ENCODE measurements at places on chromosomes 5 and 9.
A peak's percentile ranks its signal among the peaks of the same experiment; 100 is the strongest.

DNA sequence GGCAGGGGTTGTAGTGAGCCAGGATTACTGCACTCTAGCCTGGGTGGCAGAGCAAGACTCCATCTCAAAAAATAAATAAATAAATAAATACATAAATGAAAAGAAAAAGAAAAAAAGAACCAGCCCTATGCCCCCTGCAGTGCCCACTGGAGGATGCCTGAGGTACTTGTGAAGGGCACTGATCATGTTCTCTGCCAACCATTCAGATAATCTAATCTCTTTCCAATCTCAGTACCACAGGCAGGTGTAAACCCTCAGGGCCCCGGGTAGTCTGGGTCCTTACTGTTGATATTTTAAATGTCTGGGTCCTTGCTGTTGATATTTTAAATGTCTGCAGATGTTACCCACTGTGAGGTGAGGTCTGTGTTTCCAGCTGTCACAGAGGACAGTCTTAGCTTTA is 321.8 kb upstream of the ADCY2 start:
- no peak for DNase-seq

GRCh38 chr5:142012186-142012785 is 541 bp downstream of the GNPDA1 start:
- DNase-seq: peak; percentile 48

DNA sequence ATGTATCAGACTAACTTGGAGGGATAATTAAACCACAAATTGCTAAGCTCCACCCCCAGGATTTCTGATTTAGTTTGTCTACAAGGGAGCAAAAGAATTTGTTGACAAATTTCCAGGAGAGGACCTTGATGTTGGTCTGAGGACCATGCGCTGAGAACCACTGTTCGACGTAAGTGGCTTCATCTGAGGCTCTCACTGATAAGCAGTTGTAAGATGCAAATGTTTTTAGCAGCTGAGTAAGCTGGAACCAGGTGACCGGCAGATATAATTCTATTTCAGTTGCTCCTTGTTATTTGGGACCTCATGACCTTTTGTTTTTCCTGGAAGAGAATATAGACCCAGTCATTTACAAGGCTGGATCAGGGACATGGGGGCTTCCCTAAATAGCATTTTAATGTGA is 14.1 kb upstream of the SPINK1 start:
- DNase-seq: no peak

GRCh38 chr5:180718810-180719453 is 20.9 kb downstream of the OR2Y1 start:
- DNase-seq: no peak

- no peak for DNase-seq
Observed at GRCh38 chr9:69325409-69326212, 596 bp downstream of the ENTREP1 start.

DNA sequence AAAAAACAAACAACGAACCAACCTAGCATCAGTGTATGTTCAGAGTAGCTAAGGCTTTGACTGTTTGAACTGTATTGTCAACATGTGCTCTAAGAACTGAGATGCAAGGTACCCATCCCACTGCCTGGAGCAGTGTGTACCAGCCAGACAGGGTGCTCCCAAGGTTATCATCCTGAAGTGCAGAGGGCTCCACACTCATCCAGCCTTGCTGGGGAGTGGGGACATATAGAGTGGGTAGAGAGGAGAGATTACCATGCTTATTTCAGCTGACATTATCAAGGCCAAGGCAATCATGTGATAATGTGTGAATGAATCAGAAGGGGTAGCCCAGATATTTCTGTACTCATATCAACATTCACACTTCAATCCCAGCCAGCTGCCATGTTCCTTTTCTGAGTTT is 68.7 kb upstream of the ZNF622 start:
- no peak for DNase-seq

DNA sequence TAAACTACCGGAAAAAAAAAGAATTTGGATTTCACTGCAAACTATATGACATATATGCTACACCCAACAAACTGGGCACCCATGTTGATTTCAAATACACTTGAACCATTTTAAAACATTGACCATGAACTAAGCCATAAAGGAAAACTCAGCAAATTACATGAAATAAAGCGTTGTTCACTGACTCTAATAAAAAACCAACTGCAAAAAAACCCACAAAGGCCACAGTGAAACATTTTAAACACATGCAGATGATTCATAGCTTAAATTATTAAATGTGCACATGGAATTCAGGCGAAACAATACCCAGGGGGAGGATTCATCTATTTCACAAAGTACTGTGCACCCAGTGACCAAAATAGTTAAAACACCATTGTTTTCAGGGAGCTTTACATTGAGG is 33.3 kb downstream of the MTRR start:
- no peak for DNase-seq

- no peak for DNase-seq
Observed at GRCh38 chr5:121088341-121088740, 624.2 kb downstream of the PRR16 start.

GRCh38 chr5:57316798-57317327 is 143.0 kb downstream of the GPBP1 start:
- DNase-seq: no peak

- no peak for DNase-seq
Observed at GRCh38 chr5:36743891-36744772, 132.4 kb upstream of the NIPBL start.

DNA sequence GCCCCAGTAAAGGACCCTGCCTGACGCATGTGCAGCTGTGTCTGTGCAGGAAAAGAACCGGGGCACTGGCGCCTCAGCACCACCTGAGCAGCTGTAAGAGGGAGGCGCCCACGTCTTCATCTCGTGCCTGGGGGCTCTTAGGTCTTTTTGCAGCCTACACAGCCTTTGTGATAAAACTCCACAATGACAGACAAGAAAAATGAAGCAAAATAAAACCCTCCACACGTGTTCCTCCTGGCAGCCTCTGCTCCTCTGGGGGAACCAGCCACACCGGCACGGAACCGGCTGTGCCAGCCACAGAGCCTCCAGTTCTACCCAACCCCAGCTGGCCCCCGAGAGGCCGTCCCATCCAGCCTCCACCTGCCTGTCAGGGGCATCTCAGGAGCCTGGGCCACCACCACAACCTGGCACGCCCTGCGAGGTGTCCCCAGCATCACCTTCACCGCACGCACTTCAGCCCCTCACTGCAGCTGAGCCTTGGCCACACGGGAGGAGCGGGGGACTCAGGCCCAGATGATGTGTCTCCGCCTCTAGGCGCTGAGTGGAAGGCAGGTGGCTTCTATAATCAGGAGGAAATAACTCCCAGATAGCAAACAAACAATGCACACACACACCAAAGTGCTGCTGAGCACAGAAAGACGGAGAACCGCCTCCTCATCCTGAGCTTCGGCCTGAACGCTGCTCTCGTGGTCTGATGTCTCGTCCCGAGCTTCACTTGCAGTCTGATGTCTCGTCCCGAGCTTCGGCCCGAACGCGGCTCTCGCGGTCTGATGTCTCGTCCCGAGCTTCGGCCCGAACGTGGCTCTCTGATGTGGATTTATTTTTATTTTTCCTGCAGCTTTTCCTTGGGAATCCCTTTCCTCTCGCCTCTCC is 28.6 kb upstream of the NSMF start:
- DNase-seq: no peak

DNA sequence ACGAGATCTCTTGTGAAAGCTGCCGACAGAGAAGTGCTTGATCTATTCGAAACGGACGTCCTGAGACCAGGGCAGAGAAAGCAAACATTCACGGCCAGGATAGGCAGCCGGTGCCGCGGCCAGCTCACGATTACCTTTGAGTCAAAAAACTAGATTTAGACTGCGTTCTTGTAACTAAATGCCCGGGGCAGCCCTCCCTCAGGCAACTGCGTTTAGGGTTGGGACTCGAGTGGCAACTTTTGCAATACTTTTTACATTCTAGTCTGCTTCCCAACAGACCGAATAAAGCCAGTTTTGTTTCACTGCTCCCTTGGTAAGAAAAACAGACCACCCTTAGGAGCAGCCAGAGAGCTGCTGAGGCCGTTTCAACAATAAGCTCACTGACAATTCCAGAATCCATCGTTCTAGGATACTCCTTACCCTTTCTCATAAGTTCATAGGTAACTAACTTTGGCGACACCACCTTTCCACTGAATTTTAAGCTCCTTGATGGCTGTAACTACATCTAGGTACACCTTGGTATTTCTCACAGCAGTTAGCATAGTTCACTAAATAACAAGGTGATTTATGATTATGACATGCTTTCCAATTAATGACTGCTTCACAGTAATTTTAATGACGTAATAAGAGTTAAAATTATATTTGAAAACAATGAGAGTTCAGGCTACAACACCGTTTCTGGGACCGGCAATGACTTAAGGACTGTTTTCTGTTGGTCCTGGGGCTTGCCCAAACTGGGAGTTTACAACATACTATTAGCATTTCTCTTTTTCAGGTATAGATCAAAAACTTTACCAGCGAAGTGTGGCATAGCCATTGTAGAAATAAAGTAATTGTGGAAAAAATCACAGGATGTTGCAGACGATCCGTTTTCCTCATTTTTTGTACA is 899 bp upstream of the RAPGEF6 start:
- DNase-seq: peak; percentile 5

- no peak for DNase-seq
Observed at GRCh38 chr5:135979510-135979909, 24.7 kb upstream of the LECT2 start.

DNA sequence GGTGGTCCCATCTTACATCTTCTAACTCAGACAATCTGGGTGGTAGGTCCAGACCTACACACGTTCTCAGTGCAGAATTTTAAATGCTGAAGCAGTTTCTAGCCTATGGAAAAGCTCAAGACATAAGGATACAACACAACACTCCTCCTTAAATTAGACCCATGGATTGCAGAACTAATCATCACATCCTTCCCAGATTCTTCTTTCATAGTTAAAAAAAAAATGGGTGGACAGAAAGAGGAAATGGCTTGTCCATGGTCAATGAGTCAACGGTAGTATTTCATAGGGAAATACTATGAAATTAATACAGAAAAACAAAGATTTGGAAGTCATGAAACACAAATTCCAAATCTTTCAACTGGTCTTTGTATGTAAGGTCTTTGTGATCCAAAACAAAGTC is 106.9 kb downstream of the PAPPA start:
- no peak for DNase-seq

DNA sequence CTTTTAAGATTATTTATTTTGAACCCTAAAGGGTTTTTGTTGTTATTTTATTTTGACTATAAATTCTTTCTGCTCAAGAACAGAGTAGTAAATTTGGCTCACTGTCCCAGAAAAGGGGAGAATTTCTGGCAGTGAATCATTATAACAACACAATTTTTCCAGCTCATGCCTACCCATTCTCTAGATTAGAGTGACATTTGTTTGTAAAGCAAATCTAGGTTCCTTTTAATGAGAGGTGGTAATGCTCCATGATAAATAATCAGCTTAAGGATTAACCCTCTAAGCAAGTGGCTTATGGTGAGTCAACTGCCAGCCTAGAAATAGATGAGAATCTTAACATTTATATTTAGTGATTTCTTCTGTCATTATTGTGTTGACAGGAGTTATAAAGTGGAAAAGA is 409.2 kb downstream of the NFIB start:
- no peak for DNase-seq

DNA sequence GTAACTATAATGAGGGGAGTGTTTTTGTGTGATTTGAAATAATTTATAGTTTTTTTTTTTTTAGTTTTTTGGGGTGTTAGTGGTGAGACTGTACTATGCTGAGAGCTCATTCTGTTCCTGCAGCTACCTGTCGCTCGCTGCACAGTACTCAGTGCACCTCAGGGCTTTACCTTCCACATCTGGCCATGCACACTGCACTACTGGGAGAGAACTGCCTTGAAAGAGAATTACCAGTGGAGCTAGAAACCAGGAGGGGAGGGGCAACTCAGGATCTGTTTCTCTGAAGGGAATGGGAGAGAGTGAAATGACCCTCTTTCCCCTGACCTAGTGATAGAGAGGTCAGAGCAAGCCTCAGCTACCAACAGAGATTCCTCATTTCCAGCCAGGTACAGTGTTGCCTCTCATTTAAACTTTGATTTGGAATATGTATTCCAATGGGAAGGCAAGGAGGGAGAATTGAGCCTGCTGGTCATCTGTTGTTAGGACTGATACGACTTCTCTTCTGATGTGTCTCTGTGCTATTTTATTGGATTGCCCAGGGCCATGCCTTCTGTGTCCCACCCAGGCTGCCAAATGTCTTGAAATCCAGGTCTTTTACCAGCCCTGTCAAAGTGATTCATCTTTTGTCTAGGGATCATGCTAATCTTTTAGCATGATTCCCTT is 8.9 kb downstream of the ATG10 start:
- no peak for DNase-seq

DNA sequence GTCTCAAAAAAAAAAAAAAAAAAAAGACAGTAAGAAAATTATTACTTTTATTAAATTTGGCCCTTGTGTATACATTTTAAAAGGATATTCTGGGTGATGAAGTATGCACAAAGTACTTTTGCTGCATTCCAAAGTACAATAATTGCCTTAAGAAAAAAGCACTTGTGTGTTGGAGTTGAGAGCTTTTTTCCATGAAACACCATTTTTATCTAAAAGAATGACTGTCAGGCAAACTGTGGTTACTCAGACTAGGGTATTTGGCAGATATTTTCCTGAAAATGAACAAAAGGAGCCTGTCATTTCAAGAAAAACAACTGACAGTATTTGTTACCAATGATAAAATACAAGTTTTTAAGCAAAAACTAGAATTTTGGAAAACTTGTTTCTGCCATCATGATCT is 84.3 kb upstream of the PTPN3 start:
- no peak for DNase-seq

GRCh38 chr9:82456642-82457041 is 468.1 kb downstream of the SPATA31D1 start:
- DNase-seq: no peak

- no peak for DNase-seq
Observed at GRCh38 chr5:175752826-175753535, 95.1 kb downstream of the HRH2 start.

- no peak for DNase-seq
Observed at GRCh38 chr9:124266139-124266825, 8.5 kb downstream of the NEK6 start.

GRCh38 chr9:78236551-78236910 is 656 bp downstream of the CEP78 start:
- no peak for DNase-seq

GRCh38 chr5:168699002-168699401 is 119.8 kb upstream of the PANK3 start:
- no peak for DNase-seq

DNA sequence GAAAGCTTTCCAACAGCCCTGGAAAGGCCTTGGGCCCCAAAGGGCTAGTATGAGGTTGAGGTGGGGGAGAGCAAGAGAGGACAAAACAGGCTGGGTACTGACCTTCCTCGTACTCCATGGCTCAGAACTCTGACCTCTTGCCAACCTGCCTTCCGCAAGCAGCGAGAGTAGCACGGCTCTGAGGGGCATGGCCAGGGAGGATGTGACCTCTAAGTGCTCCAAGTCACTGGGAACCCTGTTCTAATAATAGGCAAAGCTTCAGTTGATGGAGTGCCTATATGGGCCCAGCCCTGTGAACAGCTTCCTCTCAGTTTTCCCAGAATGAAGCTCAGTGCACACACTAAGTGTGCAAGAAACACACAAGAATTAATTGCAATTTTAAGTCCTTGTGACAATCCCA is 127.6 kb upstream of the GABRP start:
- no peak for DNase-seq

All from stimulated activated CD4-positive, alpha-beta T cell treated with anti-CD3 and anti-CD28 coated beads, Interleukin-15, amount 100 ng/mL, for 1 hour (primary cell).